ENCODE measurements at places on chromosomes 13 and 19.

DNA sequence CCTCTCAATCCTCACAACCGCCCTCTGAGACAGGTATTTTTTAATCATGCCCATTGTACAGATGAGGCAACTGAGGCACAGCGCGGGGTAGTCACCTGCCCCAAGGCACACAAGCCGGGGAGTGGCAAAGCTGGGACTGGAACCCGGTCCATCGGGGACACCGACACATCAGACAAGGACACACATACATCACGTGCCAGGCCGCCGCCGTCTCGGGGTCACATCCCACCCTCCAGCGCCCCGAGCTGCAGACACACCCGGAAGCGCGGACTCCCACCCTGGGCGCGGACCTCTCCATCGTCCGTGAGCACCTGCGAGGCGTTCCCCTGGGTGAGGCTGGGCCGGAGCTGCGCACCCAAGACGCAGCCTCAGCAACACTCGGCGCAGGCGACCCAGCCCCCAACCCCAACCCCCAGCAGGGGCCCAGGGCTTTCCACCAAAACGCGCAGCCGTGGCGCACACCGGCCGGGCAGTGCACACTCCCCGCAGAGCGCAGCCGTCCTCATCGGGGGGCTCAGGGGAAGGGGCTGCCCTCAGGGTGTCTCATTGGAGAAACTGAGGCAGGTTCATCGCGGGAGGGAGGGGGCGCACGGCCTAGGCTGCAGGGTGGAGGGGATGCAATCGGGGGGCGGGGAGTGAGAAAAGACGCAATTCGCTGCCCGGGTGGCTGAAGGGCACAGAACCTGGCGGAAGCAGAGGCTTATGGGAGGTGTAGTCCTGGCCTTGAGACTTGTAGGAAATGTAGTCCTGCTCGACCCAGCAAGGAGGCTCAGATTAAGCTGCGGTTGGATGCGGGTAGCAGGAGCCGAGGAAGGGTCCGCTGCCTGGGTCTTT lies 1.9 kb upstream of the LMTK3 start:
- DNase-seq = no peak

DNA sequence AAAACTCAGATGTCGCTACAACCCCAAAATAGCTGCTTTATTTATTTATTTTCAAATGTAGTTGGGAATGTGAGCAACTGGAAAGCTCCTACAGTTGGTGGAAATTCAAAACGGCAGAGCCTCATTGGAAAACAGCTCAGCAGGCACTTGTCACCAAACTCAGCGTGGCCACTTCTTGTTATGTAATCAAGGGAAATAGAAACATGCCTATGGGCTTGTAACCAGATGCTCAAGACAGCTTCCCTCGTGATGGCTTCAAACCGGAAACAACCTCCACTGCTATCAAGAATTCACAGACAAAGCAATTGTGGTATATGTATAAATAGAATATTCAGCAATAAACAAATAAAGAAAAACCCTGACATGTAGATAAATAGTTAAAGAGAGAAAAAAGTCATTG lies 627.8 kb upstream of the SLC10A2 start:
- DNase-seq = no peak

DNA sequence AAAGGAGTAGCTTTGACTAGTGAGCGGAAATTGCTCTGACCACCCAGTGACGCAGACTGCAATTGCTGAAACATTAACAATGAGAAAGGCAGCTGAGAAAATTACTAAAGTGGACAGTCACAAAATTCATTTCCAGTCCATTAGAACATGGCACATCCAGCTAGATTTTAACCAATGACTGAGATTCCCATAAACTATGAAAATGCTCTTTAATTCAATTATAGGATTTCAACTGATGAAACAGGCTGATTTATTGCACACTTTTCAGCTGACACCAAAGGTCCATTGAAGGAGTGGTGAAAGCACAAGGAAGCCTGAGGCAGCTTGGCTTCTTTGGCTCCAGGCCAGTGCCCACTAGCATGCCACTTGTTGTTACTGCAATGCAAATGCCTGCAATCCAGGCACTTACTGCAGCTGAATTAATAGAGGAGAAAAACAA lies 933.4 kb downstream of the SLITRK6 start:
- no peak for DNase-seq

DNA sequence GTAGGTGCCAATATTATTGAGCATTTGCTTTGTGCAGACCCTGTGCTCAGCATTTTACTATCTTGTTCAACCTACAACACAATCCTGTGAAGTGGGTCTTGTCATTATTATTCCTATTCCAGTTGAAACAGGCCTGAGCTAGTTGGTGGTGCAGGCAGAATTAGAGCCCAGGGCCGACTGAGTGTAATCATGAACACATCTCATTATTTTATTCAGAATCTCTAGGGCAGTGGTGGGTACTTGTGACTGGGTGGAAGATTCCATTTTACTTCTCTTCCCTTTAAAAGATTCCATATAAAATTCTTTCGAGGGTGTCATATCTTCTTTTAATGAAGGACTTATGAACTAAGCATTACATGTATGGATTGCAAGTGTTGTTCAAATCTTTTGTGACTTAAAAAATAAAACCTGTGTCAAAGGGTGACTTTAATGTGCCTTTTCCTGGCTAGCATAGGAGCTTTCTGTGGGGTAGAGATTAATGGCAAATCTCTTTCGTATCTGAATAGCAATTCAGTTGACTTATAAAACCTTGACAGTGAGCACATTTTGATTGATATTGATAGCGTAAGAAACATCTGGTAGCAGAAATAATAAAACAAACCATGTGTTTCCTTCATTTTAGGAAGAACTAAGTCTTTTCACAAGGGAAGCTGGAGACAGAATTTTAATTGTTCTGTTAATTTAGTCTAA lies 20.3 kb downstream of the B3GLCT start:
- no peak for DNase-seq

GRCh38 chr19:14112809-14113385 lies 4.7 kb downstream of the PRKACA start:
- DNase-seq = no peak

DNA sequence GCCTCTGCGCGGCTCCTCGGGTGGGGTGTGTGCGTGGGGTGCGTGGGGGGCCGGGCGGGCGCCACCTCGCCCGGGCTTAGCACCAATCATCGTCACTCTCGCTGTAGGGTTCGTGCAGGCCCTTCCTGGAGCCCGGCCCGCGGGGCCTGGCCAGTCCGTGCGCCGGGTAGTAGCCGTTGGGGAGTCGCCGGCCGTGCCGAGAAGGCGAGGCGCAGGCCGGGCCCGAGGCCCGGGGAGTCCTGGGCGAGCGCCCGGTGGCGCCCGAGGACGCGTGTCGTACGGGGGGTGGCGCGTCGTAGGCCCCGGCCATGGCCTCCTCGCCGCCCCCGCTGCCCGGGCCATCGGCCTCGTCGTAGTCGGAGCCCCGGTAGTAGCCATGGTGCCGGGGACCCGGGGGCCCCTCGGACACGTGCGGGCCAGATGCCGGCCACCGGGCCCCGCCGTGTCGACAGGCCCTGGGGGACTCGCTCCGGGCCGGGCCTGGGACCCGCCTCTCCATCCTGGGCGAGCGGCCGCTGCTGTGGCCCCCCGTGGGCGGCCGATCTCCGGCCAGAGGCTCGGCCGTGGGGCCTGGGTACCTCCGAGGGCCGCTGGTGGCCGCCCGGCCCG lies 57.1 kb downstream of the IER2 start:
- DNase-seq = no peak

DNA sequence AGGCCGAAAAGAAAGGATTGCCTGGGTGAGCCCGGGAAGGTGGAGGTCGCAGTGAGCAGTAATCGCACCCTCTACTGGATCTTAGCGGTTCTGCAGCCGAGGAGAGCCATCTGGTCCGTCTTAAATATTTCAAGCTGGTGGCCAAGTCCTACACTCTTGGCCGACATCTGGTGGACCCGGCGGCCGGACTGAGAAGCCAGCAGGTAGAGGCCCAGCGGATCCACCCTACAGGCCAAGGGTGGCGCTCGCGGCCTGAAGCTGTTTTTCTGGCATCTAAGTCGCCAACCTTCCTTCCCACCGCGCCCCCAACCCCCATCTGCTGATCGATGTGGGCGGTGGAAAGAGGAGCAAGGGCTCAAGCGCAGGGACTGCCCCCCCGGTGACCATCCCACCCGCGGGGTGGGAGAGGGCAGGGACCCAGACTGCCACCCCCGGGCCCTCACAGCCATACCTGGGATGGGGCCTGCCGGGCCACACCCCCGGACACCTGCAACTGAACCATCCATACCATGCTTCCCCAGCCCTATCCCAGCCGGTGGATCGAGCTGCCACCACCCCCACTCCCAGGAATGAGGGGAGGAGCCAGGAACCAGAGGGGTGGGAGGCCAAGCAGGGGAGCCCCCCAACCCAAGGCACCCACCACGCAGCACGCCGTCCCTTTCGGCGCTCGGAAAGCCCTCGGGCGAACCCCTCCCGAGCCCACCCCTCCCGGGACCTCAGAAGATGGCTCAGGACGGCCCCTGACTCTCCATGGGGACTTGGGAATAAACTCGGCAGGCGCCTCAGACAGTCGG lies 46.3 kb upstream of the ZNF730 start:
- no peak for DNase-seq

- no peak for DNase-seq
These were observed 622 bp downstream of the DNM2 start for GRCh38 chr19:10718205-10719196.

- DNase-seq = no peak
These were observed 4.7 kb downstream of the LSM7 start for GRCh38 chr19:2323707-2324106.

DNA sequence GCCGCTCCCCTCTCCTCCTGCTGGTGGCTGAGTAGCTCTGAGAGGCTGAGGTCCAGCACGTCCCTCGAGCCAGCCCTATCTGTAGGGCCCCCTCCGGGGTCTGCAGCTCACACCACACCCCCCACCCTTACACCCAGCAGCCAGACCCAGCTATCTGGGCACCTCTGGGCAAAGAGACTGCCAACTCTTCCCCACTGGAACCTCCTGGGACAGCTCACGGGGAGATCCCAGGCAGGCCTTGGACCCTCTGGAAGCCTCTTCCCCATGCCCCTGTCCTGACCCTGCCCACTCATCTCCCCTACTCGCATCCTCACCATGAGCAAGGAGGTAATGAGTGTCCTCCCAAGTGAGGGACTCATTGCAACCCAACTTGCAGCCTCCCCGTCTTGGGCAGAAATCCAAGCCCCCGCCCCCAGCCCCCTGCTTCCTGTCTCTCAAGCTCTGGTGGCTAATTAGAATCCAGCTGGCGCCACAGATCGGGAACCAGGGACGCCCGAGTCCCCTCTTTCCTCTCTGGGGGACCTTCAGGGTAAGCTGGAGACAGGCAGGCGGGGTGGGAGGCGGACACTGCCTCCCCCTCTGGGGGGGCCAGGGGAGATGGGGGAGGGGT lies 22.1 kb downstream of the ADGRL1 start:
- DNase-seq = no peak

GRCh38 chr19:33690378-33691029 lies 68.8 kb downstream of the CHST8 start:
- no peak for DNase-seq

DNA sequence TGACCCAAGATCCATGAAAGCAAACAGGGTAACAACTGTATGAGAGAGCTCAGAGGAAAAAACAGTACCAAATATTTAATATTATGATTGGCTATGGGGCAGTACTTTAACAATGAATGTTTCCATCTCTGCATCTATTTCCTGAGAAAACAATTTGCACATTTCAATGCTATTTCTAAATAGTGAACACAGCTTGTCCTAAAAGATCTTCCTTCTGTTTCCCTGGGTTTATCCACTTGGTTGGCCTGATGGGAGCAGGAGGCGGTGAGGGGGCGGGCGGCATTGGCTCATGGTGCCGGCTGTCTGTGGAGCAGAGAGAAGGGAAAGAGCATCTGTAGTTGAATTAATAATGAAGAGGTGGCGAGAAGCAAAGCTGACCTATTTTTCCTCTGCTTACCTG lies 291.4 kb downstream of the DCLK1 start:
- no peak for DNase-seq

DNA sequence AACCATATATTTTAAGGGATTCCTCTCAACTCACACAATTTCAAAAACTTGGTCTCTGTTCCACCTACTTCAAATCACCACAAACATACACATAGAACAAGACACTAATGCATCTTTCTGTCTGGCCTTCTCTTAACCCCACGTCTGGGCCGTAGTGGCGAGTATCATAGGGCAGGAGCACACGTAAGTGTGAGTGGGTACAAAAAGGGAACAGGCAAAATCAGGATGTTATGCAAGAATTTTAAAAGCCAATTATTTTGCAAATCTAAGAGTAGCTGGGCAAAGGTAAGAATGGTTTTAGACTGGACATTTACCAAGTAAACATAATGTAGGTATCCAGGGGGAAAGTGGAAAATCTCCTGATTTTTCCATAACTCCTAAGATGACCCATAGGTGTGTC lies 35.1 kb downstream of the MTMR6 start:
- no peak for DNase-seq

DNA sequence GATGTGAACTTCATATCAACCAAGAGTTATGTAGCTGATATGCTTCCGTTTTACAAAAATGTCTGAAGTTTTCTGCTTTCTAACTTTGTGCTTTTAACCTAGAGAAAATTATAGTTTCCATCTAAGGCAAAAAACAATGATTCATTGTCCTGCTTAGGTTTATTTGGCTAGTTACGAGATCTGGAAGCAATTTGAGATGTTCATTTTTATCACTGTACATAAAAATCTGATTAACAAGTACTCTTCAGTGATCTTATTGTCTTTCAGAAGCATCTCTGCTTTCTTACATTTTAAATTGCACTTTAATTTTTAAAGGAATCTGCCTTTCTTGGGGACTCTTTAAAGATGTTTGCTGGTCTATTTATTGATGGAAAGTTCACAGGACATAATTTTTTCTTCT lies 188.1 kb downstream of the RFC3 start:
- no peak for DNase-seq

GRCh38 chr19:42468273-42468796 lies 25.6 kb upstream of the CXCL17 start:
- no peak for DNase-seq

- no peak for DNase-seq
These were observed 7.8 kb downstream of the ZNF600 start for GRCh38 chr19:52778811-52779210.

- DNase-seq = no peak
These were observed 628 bp upstream of the ZNF813 start for GRCh38 chr19:53466726-53467484.

DNA sequence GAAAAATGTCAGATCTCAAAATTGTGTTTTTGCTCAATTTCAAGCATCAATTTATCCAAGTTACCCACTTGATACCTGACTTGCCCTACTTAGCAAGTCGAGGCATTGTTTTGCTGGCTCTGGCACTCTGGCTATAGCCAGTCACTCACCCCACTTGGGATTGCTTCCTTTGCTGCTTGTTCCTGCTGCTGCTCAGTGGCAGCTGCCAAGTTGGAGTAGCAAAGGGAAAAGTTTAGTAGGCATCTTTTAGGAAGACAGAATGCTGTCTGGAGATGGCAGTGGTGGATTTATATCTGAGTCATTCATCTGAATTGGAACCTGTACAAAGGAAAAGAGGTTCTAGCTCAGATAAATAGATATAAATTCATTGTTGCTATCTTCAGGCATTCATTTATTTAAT lies 41.2 kb downstream of the PCCA start:
- no peak for DNase-seq
